ENCODE measurements at places on chromosomes 6 and 20.

DNA sequence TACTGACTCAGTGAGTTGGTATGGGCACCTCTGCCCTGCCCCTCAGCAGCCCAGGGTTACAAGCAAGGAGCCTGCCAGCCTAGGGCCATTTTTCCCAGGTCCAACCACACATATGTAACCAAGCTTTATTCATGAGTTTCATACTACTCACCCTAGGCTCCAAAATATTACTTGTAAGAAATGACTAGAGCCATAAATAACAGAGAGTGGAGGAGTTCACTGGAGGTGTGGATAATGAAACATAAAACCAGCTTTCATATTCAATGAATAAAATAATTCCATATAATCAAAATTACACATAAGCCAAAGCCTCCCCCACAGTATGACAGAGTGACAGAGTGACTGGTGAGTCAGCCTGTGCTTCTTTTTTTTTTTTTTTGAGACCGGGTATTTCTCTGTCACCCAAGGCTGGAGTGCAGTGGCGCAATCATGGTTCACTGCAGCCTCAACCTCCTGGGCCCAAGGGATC lies 229.8 kb upstream of the SASH1 start:
- no peak for DNase-seq

GRCh38 chr6:46095251-46095650 lies 34.5 kb upstream of the ENPP4 start:
- DNase-seq, result no peak

DNA sequence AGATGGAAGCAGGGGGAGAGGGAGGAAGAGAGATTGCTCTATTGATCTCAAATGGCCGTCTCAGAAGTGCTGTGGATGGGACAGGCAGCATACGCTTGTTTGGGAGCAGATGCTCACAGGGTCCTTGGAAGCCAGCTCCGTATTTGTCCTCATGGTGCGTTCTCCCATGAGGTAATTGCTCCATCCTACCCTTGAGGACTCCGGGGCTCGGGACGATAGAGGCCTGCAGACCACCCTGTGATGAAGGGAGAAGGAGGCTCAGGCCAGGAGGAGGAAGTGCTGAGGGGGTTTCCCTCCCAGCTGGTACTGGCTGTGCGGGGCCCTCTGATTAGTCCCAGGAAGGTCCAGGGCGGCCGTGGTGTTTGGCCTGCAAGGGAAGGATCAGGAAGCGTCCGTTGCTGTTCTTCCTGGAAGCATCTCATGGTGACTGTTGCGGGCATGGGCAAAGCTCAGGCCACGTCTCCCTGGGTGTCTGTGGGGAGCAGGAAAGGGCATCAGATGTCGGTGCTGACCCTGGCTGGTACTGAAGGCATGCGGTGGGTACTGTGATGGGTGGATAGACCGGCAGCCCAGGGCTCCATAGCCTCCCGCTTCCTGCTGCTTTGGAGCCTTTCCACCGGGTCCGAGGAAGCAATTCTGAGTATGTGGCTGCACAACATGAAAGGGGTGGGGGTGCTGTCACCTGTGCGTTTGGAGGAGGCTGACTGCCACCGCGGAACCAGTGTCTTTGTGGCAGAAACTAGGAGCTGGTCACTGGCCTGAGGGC lies 158.3 kb downstream of the SYCP2 start:
- no peak for DNase-seq

DNA sequence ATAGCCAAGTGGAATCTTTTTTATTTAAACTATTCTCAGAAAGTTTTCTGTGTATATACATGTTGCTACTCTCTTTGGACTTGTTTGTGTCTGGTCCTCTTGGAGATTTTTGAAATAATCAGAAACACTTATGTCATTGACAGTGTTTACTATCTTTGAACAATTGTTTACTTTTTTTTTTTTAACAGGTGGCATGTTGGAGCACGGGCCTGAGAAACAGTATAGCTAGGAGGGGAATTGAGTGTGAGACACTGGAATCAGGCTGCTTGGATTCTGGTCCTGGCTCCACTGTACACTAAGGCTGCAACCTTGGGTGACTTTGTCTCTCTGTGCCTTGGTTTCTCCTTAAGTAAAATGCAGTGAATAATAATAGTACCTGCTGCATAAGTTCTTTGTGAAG lies 279.6 kb downstream of the PRL start:
- no peak for DNase-seq

DNA sequence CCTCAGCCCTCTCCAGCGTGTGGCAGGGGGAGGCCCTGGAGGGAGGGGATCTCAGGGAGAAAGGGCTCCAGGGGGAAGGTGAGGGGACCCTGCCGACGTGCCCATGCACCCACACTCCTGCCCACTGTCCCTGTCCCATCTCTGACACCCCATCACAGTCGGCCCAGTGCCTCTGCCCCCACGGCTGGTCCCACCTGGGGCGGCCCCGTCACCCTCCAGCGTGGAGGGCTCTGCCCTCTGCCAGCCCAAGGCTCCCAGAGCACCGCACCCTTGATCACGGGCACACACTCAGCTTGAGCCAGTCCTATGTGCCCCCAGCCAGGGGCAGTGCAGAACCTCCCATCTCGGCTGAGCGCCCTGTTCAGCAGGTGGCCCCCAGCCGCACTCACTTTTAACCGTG lies 9.2 kb downstream of the SLC4A11 start:
- no peak for DNase-seq

DNA sequence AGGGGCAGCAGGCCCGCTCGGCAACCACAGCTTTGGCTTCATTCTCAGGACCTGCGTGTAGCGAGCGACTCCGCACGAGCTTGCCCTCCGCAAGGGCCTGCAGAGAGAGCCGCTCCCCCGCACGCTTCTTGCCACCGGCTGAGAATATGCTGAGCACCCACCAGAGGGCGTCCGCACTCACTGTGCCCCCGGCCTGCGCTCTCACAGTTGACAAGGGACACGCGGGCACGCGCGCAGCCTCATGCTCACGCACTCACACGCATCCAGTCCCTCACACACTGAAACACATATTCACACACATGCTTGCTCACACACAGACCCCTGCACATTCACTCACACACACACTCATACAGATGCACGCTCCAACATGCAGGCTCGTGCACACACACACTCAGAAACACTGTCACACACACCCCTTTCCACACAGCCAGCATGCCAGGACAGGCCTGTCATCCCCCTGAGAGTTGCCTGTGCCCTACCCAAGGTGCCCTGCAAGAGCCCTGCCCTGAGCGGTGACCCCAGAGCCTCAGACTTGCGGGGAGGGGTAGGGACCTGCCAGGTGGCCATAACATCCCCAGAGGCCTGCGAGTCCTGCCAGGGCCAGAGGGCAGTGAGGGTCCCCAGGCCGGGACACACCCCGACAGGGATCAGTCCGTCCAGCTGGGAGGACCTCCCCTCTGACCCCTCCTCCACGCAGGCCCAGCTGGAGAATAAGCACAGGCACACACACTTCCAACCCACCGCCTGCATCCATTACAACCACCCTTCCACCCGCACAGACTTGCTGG lies 174.1 kb downstream of the BMP7 start:
- peak; percentile 52 for DNase-seq

DNA sequence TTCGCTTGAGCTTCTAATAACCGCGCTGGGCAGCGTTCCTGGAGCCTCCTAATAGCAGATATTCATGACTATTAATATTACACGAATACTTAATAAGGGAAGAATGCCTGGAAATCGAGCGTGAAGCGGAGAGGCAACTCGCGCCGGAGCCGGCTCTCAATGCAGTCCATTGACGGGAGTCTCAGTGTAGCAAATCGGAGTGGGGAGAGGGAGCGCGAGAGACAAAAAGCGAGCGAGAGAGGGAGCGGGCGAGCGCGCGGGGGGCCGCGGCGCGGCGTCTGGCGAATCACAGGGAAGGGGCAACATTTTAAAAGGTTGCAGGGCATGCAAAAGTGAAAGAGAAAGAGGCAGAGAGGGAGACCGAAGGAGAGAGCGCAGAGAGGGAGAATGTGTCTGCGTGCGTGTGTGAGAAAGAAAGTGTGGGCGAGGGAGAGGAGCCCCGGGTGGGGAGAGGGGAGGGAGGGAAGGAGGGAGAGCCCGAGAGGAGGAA lies 2.9 kb downstream of the TFAP2A start:
- no peak for DNase-seq

DNA sequence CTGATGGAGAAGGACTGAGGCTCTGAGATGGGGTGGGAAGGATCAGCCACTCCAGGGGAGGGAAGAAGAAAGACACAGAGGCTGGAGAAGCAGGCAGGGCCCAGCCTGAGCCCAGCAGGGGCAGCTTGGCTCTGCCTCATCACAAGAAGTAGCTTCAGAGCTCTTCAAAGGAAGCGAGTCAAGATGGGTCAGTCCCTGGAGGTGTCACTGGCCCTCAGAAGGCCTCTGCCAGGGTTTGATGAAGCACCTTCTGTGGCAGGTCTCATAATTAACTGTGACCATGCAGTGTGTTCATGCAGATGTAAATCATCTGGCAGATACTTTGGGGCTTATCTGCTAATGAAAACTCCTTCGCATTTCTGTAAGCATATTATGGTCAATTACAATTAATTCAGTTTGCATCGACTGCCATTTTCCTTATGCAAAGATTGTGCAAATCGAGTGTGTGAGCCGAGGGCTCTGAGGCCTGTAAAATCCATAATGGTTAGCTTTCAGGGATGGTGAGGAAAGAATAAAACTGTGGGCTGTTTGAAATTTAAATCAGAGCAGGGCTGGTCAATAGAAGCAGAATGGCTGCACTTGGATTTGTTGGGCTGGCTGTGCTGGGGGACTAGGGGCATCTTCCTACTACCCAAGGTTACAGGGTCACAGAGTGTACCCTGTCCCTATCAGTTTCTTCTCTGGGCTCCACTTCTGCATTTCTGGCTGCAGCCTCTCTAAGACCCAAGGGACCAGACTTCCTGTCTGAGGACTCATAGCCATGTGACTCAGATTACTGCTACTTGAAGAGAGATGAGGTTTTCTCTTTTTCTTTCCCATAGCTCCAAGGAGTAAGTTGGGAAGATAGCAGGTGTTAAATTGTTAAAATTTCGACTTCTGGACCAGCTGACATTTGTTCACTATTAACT lies 376.6 kb downstream of the DHX35 start:
- DNase-seq, result no peak

DNA sequence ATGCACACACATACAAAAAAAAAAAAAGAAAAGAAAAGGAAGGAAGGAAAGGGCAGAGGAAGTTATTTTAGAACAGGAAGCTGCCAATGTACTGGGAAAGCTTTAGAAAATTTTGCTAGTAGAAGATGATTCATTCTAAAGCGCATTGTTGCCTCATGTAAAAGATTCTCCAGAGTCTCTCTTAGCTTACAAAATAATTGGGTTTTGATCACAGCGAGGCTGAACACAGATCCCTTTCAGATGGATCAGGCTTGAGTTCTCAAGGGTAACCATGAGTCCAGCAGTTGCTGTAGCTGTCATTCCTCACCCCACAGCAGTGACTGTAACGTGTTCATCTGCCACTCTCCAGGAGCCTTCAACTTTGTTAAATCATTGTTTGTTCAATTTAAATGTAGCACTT lies 81.9 kb downstream of the PHACTR2 start:
- no peak for DNase-seq

- no peak for DNase-seq
Measured at GRCh38 chr6:28322661-28323060, 13.3 kb downstream of the ZSCAN31 start.

DNA sequence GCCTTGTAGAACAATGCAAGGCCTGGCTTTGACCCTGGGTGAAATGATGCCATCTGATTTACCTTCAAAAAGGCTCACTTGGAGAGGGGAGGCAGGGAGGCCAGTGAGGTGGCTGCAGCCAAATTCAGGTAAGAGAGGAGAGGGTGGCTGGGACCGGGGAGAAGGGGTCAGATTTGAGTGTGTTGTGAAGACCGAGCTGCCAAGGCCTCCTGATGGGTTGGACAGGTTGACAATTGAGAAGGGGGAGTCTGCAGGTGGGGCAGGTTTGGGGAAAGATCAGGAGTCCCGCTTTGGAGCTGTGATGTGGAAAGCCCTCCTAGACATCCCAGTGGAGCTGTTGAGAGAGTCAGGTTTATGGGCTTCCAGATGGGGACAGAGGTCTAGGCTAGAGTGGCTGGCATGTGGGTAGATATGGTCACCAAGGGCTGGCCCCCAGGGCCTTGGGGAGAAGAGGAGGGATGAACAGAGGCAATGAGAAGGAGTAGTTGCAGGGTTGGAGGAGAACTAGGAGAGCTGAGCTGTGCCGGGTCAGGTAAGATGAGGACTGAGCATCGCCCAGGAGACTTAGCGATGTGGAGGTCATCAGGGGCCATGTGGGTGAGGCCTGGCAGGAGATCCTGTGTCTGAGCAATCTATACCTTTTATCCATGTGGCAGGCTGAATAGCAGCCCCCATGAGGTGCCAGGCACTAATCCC lies 70.5 kb upstream of the TOX2 start:
- DNase-seq, result no peak

DNA sequence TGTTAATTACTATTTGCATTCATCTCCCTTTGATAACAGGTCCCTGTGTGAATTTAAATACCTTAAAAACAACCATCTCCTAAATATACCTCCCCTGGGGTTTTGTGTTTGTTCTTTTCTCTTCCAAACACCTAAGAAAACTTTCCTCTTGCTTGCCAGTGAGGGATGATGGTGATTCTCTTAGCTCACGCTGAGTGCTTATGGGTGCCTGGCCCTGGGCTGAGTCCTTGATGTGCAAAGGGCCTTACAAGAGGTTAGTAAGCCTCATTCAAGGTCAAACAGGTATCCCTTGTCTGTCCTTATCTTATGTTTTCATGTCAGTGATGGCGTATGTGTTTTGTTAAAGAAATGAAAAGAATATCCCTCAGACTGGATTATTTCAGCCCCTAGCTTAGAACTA lies 76.3 kb downstream of the SYCP2L start:
- DNase-seq, result no peak

All from stimulated activated CD4-positive, alpha-beta T cell treated with anti-CD3 and anti-CD28 coated beads, Interleukin-12 subunit alpha, Interleukin-12 subunit beta, amount 100 ng/mL, for 4 hours (primary cell).